OCI-LY7 (cell line): ENCODE measurements at places on chromosomes 16 and 17. TPM values are rescaled to one million over a fixed set of nuclear protein-coding genes. Genes with fewer than 3 reads are reported as not detected.

Gene TRPV3
- 0.06 TPM in 1 of 2 replicates, not detected in the other for total RNA-seq

Gene TEN1
- 18.2 and 22.5 TPM in 2 replicates for total RNA-seq

Gene CD300H
- not detected in 2 replicates for total RNA-seq

Gene SOX15
- 0.57 and 0.84 TPM in 2 replicates for total RNA-seq

Gene CFAP97D1
- total RNA-seq: not detected in 2 replicates

Gene TEKT1
- total RNA-seq: not detected in 2 replicates

Gene PRR29
- 0.29 TPM in 1 of 2 replicates, not detected in the other for total RNA-seq

Gene KRTAP9-8
- not detected in 2 replicates for total RNA-seq

Gene JMJD6
- 46.0 and 71.2 TPM in 2 replicates for total RNA-seq

Gene NEUROD2
- not detected in 2 replicates for total RNA-seq

Gene CLDN7
- 0.32 and 0.65 TPM in 2 replicates for total RNA-seq

Gene HS3ST6
- total RNA-seq: not detected in 2 replicates

- DNase-seq: no peak
Observed at GRCh38 chr16:2226245-2226793, 2.9 kb downstream of the E4F1 start.

DNA sequence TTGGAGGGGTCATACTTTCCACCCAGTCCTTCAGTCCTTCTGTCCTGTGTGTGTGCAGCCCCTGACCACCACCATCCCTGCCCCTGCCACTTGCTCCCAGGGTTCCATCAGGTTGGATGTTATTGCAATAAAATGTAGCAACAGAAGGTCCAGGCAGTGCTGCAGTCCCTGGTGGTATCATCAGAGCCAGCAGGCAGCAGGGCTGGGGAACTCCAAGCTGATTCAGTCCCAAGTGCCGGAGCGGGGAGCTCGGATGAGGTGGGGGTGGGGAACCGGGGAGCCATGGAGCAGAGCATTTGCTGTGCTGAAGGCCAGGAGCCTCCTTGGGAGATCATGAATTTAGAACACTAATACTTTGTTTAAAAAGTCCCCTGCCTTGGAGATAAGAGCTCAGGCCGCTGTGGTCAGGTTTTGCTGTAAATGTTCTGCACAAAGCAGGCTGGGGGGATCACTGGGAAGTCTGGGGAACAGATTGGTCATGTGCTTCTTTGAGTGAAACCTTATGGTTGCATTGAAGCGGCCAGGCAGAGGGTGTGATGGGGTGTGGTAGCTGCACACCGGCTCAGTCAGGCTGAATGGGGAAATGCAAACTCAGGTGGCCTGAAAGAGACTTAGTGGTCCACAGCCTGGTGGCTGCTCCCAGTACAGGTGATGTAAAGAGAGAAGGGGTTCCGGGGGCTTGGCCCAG is 225.9 kb downstream of the SEC14L1 start:
- peak; percentile 48 for DNase-seq

DNA sequence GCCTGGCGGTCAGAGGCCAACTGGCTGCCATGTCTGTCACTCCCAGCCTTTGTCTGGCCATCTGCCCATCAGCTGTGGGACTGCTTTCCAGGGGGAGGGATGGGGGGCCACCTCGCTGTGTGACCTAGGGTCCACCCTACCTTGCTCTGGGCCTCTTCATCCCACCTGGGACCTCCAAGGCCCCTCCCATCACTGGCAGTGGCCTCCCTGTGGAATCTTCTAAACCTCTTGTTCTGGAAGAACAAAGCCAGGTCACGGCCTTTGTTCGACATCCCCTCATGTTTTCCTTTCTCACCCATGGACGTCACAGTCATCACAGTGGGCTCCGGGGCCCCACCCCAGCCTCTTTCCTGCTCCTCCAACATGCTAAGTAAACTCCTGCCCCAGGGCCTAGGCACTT is 24.0 kb downstream of the SPNS2 start:
- no peak for DNase-seq

DNA sequence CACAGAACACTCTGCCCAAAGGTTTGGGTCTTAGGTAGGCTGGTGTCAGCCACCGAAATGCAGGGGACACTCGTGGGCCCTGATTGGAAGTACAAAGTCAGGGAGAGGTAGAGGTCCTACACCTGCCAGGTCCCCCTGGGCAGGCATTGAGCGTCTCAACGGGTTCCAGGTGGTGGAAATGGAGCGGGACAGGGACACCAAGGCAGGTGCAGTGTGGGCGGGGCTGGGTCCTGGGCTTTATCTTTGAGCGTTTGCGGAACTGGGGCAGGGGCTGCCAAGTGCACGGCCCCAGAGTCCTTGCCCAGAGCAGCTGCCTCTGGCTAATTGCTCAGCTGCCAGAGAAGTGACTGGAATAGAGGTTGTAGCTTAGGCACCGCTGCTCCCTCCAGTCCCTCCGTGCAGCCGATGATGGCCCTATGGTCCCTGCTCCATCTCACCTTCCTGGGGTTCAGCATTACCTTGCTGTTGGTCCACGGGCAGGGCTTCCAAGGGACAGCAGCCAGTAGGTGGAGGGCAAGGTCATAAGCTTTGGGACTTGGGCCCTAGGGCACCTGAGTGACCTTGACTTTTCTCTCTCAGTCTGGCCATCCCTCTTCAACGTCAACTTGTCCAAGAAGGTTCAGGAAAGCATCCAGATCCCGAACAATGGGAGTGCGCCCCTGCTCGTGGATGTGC is at the start of gene ZACN:
TSS of gene ZACN (plus strand) at position 323 of the 675 bp plus-strand sequence. CDS start at position 406, 83 bp downstream.
- DNase-seq: no peak

DNA sequence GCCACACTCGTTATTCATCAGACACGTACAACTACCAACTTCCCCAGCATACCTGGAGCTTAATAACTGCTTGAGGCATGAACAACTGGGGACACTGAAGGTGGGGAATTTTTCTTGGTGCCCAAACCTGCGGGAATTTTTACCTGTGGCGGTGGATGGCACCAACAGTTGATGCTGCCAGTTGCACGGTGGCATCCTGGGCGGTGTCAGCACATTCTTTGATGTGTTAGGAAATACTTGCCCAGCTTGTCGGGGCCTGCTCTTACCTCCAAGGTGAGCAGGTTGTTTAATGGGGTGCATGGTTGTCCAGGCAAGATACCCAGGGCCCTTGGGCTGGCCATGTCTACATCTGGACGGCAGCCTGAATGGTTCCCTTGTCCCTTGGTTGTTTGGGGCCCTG is 79.6 kb downstream of the CRISPLD2 start:
- no peak for DNase-seq

GRCh38 chr16:72787130-72787513 is 260.8 kb downstream of the ZFHX3 start:
- no peak for DNase-seq

GRCh38 chr16:83542491-83542890 is 265.3 kb upstream of the HSBP1 start:
- no peak for DNase-seq

GRCh38 chr16:48075398-48075797 is 80.4 kb downstream of the ABCC12 start:
- no peak for DNase-seq

DNA sequence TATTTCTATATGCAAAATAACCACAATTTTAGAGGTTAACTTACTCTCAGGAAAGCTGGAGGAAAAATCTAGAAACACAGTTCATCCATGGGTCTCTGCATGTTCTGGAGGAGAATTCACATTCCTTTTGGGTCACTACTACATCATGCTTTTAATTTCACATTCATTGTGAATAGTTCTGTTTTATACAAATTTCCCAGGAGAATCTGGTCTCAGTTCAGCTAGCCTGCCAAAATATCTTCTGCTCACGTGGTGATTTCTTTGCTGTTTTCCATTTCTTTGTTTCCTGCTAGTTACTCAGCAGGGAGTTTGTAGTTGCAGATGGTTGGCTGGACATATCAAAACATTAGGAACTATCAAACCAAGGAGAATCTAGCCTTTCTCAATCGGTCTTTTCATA is at the start of gene ABCA9:
TSS of gene ABCA9 (minus strand) at position 106 of the 400 bp plus-strand sequence. CDS start 9,801 bp downstream, outside the sequence.
- no peak for DNase-seq

GRCh38 chr17:44907729-44908470 is 7.4 kb downstream of the GFAP start:
- no peak for DNase-seq

- peak; percentile 61 for DNase-seq
Observed at GRCh38 chr17:47742319-47743181, 9.5 kb downstream of the TBX21 start.

DNA sequence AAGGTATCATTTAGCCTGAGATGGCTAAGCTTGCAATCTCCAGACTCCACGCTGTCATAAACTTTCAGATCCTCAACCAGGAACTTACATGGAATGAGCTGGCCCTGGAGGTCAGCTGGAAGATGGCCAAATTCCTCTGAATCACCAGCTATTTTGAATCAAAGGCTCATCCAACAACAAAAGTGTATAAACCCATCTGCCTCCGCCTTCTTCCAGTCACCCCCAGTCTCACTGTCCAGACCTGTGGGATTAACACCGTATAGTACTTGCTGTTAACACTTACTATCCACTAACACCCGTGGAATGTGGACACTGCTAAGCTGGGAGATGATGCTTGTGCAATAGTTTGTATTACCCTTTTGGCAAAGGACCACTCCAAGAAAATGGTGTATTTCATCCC is 1.9 kb upstream of the LCMT1 start:
- no peak for DNase-seq

DNA sequence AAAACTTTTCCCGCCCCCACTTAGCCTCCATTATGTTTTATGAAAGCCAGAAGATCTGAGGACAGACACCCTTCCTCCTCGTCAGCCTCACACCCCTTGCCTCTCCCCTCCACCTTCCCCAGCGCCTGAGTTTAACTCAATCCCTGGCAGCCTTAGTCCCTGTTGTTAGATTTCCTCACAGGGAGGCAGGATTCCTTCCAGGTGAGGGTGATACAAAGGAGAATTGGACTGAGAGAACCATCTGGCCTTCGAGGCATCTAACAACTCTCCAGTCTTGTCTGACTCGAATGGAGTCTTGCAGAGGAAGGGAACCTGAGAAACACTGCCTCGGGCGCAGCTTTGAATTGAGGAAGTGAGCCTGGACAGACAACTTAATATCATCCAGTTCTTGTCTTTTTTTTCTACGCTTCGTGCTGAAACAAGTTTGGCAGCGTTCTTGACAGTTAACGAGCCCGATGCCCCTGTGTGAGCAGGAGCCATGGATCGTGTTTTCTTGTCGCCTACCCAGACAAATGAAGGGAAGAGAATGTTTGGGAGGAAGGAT is 1.3 kb upstream of the ZNF768 start:
- DNase-seq: peak; percentile 88

- DNase-seq: no peak
Observed at GRCh38 chr16:48392407-48392806, 7.2 kb upstream of the SIAH1 start.

DNA sequence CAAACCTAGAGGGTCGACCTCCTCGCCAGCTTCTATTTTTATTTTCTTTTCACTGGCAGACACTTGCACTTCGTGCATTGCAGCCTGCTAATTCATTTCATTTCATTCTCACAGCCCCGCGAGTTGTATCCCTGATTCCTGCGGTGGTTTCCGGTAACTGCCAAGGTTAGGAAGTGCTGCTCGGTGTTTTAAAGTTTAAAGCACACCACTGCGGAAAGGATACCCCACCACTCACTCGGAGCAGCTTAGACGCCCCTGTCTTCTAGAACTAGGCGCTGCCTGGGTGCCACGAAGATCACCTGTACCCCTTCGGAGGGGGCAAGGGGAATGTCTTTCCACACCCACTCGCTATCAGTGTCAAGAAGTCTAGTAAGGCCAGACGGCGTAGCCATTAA is 509 bp downstream of the CNEP1R1 start:
- DNase-seq: peak; percentile 36

DNA sequence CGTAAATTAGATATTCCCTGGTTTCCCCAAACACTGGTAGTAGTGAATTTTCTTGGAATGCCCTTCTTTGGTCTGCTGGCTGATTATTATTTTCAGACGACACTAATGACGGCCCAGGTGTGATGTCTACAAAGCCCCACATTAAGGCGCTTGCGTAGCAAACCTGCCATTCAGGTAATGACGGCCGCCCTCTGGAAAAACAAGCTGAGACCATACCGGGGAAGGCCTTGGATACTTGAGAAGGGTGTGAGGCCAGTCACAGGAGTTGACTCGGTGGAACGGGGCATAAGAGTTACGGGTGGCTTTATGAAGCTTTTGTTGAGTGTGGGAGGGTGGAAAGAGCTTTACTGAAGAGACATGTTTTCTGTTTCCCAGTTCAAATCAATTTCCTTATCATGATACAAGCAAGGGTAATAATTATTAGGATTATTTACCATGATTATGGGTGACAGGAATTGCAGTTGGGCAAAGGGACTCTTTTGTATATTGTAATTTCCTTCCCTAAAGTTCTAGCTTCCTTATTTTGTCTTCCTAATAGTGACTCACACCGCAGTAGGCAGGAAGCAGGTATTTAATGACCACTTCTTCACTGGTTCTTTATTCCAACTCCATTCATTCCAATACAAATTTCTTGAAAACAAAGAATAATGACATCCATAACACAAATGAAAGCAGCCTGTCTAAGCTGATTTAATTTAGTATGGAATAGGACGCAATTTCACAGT is 24.8 kb downstream of the KRT23 start:
- DNase-seq: no peak

- DNase-seq: peak; percentile 32
Observed at GRCh38 chr17:1055751-1056645, 59.1 kb downstream of the TIMM22 start.

DNA sequence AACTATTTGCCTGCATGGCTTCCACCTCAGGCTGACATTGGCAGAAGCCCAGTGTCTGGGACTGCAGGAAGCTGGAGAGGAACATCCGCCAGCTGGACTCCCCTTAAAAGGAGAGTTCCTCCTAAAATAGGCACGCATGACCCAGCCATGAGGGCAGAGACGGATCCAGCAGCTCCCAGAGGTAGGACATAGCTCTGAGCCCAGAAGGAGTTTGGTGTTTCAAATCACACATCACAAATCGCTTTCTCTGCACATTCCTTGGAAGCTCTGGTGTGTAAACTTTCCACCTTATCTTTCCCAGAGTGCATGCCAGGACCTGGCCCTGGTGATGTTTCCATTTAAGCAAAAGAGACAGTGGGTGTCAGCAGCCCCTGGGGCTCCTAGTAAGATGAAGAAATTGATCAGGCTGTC is 231.1 kb upstream of the CDH5 start:
- DNase-seq: no peak

- no peak for DNase-seq
Observed at GRCh38 chr16:47829850-47830600, 325.8 kb downstream of the ABCC12 start.

GRCh38 chr16:84467256-84467655 is 37.2 kb downstream of the MEAK7 start:
- no peak for DNase-seq

DNA sequence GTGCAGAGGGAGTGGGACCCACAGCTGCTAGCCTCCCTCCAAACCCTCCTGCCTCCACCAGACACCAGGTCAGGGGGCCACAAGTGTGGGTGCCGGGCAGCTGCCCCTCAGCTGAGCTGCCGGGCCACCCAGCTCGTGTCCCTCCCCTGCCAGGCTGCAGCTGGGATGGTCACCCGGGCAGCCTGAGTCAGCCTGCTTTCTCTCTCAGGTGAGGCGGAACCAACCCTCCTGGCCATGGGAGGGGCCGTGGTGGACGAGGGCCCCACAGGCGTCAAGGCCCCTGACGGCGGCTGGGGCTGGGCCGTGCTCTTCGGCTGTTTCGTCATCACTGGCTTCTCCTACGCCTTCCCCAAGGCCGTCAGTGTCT is 6.9 kb downstream of the SLC16A3 start:
- no peak for DNase-seq

GRCh38 chr17:57556320-57556719 is 188.8 kb downstream of the CCDC182 start:
- DNase-seq: no peak
